ENCODE measurements at places on chromosomes 7 and 10.
A peak's percentile ranks its signal among the peaks of the same experiment; 100 is the strongest.

- no peak for DNase-seq
These were observed 3.5 kb upstream of the SEPTIN7 start for GRCh38 chr7:35797311-35797710.

GRCh38 chr10:125392609-125393008, 232.2 kb upstream of the CTBP2 start:
- no peak for DNase-seq

- DNase-seq, result no peak
These were observed 52.3 kb downstream of the HECTD2 start for GRCh38 chr10:91462423-91462822.

DNA sequence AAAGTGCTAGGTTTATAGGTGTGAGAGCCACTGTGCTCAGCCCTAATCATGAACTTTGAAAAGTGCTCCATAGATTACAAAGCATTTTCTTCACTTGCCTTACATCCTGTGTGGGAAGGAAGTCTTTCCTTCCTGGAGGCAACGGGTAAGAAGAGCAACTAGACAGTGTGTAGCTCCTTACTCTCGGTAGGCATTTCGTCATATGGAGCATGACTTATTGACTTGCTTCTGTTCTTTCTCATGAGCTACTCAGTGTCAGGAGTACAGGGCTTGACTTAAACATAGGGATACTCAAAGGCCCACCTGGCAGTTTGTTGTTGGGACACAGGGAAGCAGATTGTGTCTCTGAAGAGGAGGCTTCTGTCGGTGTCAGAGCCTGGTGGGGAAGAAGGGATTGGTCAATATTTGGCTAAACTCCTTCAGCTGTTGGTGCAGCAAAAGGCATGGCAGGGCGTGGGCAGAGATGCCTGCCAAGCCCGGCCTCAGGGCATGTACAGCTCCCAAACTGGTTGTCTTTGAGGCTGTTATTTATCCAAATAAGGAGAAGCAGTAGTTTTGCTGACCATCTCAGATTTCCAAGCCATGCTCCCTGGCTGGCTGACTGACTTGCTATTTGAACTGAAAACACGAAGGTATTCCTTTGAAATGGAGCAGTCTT, 248.9 kb downstream of the KIAA1217 start:
- peak; percentile 36 for DNase-seq

GRCh38 chr7:29196971-29197595, 2.5 kb downstream of the CHN2 start:
- DNase-seq, result no peak

- peak; percentile 71 for DNase-seq
These were observed 453.1 kb downstream of the SORCS1 start for GRCh38 chr10:106711313-106711906.

- DNase-seq, result no peak
These were observed 292.8 kb downstream of the SFMBT2 start for GRCh38 chr10:7117806-7118674.

- DNase-seq, result no peak
These were observed 59.0 kb upstream of the CHST15 start for GRCh38 chr10:124152139-124153022.

DNA sequence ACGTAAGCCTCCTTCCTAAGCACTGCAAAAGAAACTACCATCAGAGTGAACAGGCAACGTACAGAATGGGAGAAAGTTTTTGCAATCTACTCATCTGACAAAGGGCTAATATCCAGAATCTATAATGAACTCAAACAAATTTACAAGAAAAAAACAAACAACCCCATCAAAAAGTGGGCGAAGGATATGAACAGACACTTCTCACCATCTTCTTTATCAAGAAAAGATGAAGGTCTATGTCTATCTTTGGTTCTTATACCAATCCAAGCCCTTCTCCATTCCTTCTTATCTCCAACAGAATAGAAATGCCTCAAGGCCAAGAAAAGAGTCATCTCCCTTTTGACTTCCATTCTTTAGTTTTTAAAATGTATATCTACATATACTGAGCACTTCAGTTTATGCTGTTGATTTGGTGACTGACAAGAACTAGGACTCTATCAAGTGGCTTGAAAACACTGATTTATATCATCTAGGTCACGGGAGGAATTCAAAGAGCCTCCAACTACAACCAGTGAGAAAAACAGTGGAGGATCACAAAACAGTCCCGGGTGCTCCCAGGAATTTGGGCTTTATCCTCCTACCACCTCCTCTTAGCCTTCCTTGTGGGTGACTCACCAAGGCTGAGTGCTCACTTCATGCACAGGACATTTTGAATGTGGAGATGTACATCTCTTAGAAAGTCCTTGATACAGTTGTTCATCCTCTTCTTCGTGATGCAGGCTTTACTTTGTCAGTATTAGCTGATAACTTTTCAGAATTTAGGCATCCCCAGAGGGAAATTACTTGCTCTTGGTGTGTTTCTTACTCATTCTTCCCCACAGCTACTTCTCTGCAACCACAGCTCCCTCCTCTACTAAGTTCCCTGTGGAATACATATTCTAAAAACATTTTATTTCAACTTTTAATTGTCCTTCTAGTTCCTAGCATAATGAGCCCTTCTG, 15.4 kb downstream of the TAS2R41 start:
- no peak for DNase-seq

- DNase-seq, result no peak
These were observed 18.4 kb upstream of the WAPL start for GRCh38 chr10:86540016-86540415.

DNA sequence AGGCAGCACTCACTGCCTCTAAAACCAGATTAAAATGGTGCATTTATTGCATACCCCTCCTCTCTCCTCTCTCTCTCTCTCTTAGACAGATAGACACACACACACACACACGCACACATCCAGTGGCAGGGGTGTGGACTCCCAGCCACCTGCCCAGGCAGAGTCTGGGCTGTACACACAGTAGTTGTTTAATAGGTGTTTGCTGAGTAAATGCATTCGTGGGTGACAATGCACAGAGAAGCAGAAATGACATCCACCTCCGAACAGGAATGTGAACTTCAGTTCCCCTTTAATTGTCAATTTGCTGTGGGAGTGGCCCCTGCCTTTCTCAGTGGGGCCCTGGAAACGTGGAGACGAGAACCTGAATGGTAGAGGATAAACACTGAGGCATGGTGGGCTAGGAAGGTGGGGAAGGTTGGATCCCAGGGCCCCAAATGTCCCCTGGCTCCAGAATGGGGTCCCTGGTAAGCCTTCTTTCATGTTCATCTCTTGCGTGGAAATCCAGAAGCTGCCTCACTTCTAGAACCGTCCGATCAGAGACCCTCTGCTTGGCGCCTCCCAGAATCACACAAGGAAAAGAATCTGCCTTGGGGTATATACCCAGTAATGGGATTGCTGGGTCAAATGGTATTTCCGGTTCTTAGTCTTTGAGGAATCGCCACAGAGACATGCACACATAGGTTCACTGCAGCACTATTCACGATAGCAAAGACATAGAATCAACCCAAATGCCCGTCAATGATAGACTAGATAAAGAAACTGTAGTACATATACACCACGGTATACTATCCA, 58.5 kb upstream of the ECHDC3 start:
- DNase-seq, result no peak

DNA sequence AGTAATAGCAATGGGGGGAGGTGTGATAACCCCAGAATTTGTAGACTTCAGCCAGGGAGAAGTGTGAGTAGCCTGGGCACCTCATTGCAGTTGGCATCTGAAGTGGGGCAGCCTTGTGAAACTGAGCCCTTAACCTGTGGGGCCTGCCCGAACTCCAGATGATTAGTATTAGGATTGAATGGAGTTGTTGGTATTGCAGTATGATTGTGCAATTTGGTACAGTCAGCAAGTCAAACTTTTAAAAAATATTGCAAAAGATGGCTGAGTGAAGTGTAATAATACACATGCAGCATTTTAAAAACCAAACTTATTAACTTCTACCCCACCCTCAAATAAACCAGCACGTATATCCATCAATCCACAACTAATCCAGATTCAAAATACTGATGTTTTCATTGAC, 9.3 kb downstream of the RBM33 start:
- peak; percentile 78 for DNase-seq
